ENCODE measurements at places on chromosomes 12 and 14. TPM values are rescaled to one million over a fixed set of nuclear protein-coding genes. Genes with fewer than 3 reads are reported as not detected.

DNA sequence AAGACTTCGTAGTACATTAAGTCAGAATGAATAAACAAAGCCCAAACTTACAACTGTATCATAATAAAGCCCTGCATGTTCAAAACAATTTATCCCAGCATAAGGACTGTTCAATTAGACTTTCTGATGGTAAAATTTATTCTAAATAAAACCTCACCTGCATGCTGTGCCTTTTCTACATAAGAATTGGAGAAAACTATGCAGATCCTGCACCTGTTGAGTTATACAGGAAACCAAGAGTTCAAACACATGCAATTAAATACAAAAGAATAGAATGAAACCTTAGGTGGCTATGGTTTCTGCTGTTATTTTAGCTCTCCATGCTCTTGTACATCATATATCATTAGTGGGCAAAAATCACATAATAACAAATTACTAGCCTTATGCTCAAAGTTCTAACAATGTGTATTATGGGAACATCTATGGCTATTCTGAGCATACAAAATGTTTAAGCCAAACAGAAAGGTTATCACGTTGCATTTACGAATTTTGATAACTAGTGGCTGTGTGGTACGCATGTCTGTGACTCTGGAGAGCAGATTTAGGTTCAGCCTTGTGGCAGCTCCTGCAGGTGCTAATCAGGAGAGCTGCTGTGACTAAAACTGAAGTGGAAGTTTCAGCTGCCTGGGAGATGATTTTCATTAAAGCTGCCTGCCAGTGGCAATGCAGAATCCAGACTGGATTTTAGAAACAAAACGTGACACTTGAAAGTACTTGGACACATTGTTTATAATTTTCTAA lies 36.1 kb upstream of the LRFN5 start:
- no peak for DNase-seq

DNA sequence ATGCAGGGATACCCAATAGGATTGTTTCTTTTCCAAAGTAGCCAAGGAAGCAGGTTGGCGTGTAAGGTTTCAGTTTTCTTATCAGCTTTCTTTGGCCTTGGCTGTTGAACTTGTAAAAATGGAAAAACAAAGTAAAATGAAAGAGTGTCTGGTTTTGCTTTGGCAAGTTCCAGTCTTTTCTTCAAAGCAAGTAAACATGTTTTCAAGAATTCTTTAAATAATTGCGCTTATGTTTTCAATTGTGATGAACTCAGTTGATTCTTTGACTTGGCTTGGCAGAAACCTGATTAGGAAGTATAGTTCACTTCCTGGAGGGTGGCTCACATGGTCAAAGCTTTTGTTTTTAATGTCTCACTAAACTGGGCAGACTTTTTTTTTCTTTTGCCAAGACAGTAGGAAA lies 112.2 kb upstream of the USP44 start:
- DNase-seq = no peak

- no peak for DNase-seq
Observed at GRCh38 chr12:29269706-29270408, 111.1 kb downstream of the ERGIC2 start.

- no peak for DNase-seq
Observed at GRCh38 chr14:54589076-54589475, 22.1 kb downstream of the SAMD4A start.

- no peak for DNase-seq
Observed at GRCh38 chr12:24487606-24488005, 461.3 kb downstream of the BCAT1 start.

DNA sequence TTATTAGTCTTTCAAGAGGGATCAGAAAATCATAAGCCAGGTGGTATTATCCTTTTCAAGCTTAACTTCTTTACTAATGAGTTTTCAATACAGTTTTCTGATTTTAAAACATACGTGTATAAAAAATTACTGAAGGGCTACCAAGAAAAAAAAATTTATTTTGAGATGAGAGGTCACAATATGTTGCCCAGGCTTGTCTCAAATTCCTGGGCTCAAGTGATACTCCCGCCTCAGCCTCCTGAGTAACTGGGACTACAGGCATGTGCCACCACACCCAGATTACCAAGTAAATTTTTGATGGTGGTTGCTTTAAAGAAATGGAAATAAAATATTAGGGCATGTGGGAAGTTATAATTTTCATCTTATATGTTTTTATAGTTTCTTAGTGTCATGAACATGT lies 26.7 kb downstream of the ST8SIA1 start:
- DNase-seq = no peak

GRCh38 chr12:97131220-97131981 lies 224.3 kb downstream of the NEDD1 start:
- DNase-seq = no peak

DNA sequence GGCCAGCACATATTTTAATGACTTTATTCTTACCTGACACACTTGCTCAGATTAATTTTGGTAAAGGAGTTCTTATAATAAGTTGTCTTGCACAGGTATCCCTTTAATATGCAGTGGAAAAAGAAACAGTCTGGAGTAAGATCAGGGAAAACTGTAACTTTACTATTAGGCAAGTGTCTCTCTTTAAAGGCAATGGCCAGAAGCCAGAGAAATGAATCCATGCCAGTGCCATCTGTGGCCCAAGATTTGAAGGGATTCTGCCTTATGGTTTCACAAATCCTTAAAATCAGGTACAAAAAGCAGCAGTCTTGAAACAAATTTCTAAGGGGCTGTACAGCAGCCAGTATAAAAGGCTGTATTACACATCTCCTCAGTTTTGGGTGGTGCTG lies 22.4 kb downstream of the NFYB start:
- DNase-seq = no peak

- DNase-seq = no peak
Observed at GRCh38 chr12:53502331-53502730, 1.2 kb downstream of the TARBP2 start.

DNA sequence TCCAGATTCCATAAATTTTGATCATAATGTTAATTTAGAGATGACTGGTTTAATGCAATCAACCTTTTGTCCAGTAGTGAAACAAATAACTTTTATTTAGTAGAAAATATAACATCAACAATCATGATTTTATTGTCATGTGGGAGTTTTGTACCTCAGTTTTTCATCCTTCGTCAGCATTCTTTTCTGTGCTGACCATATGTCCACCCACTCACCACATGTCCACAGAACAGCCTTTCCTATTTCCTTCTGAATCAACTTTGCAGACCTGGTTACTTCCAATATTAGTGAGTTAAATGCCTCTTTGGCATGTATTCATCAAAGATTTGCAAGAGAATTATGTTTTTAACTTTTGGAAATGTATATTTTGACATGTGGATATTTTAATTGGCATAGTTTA lies 36.8 kb upstream of the CNTN1 start:
- no peak for DNase-seq

GRCh38 chr14:89719366-89720075 lies 235.0 kb downstream of the EFCAB11 start:
- DNase-seq = no peak

- peak; percentile 5 for DNase-seq
Observed at GRCh38 chr12:228846-229200, 14.9 kb upstream of the SLC6A12 start.

GRCh38 chr14:54976316-54976715 lies 50.6 kb downstream of the WDHD1 start:
- DNase-seq = no peak

The ITGB7 gene
- total RNA-seq = 1.1 TPM

The CRIP1 gene
- total RNA-seq = 32.8 TPM

The SYNE3 gene
- 112 TPM for total RNA-seq

The CLEC1B gene
- total RNA-seq = not detected

The NEDD1 gene
- total RNA-seq = 19.0 TPM

The ARMH4 gene
- total RNA-seq = 6.4 TPM

The RAP1B gene
- 198 TPM for total RNA-seq

Data from breast epithelium (tissue), 4 donors.